HFF-Myc (cell line): ENCODE measurements at places on chromosomes 12 and 14.

GRCh38 chr12:63085120-63085519 is 65.9 kb downstream of the AVPR1A start:
- DNase-seq = no peak

DNA sequence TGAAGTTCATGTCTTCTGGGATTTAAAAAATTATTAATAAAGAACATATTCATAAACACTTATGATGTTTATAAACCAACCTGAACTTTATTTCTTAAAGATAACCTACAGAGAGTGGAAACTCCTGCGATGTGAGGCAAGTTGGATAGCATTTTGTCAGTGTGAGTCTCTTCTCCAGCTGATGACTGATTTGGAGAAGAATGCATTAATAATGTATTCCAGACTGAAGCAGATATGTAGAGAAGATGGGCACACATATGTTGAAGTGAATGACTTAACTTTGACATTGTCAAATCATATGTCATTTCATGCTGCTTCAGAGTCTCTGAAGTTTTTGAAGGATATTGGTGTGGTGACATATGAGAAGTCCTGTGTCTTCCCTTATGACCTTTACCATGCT is 7.3 kb downstream of the HELB start:
- no peak for DNase-seq

GRCh38 chr12:67370979-67371378 is 101.8 kb downstream of the CAND1 start:
- DNase-seq = no peak

- DNase-seq = no peak
These were observed 35.2 kb downstream of the CDC42BPB start for GRCh38 chr14:103022002-103022684.

- no peak for DNase-seq
These were observed 101.8 kb upstream of the CCND2 start for GRCh38 chr12:4171742-4172141.

DNA sequence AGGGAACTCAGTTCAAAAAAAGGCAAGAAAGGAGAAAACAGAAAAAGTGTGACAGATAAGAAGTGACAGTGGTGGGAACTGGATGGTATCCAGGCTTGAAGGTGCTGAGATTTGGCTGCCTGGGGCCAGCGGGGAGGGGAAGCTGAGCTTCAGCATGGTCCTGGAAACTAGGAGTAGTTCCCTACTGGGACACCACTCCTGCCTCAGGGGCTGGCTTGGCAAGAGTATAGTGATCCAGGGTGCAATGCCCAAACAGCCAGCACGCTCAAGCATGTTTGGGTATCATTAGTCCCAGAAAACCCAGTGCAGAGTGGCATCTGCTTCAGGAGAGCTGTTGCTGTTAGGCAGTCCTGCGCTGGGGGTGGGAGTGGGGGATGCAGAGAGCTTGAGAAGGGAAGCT is 49.5 kb upstream of the KTN1 start:
- DNase-seq = no peak

GRCh38 chr14:23399591-23399990 is 8.5 kb downstream of the MYH6 start:
- no peak for DNase-seq

DNA sequence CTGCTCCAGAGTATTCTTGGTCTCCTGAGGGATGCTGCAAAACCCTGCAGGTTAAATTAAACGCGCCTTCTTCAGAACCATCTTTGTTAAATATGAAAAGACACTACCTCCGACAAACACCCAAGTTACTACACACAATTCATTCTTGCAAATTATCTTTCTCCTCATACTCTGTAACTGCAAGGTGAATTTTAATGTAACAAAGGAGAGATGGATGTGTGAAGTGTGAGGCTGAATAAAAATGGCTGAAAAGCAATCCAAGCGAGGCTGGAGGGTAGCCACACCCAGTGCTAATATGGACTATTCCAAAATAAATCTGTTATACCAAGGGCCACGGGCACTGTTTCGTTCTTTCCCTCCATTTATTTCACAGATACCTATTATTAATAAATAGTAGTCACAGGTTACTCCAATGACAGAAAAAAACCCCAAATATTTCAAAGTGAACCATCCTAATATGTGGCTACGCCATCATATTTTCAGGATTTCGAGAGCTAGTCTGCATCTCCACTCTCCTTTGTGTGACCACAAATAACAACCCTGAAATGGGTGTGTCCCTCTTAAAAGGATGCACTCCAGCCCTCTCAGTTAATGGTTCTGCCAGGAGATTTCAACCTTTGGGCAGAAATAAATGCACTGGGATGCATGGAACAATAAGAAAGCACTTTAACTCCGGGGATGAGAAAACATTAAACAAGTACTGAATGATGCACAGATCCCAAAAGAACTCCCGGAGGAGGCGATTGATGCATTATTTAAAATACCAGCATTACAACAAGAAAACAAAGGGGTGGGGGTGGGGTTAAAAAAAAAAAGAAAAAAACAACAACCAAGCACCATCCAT is 53.1 kb upstream of the CCDC175 start:
- DNase-seq = no peak

GRCh38 chr12:9948606-9949296 is 16.6 kb upstream of the CLEC2A start:
- DNase-seq = no peak

GRCh38 chr14:71492346-71492745 is 439.9 kb upstream of the RGS6 start:
- no peak for DNase-seq

DNA sequence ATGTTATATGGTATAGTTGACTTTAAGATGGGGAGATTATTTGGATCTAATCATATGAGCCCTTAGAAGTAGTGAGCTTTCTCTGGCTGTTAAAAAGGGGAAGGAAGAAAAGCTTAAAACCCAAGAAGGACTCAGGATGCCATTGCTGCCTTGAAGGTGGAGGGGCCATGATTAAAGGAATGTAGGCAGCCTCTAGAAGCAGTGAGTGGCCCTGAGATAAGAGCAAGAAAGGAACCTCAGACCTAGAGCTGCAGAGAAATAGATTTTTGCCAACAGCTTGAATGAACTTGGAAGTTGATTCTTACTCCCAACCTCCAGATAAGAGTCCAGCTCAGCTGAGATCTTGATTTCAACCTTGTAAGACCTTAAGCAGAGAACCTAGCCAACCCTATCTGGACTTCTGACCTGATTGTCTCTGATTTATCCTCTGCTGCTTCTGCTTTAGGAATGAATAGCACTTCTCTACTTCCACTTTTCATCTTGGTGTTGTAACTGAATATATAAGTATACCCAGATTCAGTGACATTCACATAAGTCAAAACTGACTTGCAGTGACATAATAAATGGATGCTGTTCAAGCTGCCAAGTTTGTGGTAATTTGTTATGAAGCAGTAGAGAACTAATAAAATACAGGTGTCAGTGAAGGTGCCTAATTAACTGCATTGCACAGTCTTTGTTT is 33.5 kb downstream of the RAD51B start:
- DNase-seq = no peak

DNA sequence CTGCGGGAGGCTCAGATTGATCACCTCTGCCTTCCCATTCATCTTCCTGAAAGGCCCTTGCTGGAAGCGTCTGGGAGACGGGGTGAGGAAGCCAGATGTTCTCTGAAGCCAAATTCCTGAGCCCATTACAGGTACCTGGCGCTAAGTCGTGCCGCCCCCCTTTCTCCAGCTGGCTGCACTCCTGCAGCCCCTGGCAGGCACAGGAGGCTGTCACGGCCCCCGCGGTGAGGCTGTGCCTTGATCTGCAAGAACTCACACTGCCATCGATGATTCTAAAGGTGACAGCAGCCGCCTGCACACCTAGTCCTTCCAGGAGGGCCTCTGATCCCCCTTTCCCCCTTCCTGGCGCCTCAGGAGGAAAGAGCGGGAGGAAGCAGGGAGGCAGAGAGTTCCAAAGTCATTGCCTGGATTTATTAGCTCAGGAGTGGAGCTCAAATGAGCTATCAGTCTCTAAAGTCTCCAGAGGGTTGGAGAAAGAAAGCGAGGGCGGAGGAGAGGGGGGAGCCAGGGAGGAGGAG is 106.9 kb downstream of the RFLNA start:
- DNase-seq = no peak

DNA sequence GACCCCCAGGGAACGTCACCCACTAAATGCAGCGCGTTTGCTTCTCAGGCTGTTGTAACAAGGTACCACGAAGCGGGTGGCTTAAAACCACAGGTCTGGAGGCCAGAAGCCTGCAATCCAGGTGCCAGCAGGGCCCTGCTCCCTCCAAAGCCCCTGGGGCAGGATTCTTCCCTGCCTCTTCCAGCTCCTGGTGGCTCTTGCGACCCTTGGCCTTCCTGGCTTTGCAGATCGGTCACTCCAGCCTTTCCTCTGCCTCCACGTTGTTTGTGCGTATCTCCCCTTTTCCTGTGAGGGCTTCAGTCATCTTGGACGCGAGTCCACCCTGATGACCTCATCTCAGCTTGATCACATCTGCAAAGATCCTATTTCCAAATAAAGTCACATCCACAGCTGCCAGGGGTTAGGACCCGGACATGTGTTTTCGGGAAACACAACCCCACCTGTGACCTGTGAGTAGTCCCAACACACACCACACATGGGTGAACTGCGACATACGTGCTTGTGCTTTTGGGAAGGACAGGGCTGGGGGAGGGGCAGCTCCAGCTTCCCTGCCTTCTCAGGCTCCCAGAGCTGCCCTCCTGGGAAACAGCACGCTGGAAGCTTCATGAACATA is 114.5 kb upstream of the NCOR2 start:
- DNase-seq = peak; percentile 80

DNA sequence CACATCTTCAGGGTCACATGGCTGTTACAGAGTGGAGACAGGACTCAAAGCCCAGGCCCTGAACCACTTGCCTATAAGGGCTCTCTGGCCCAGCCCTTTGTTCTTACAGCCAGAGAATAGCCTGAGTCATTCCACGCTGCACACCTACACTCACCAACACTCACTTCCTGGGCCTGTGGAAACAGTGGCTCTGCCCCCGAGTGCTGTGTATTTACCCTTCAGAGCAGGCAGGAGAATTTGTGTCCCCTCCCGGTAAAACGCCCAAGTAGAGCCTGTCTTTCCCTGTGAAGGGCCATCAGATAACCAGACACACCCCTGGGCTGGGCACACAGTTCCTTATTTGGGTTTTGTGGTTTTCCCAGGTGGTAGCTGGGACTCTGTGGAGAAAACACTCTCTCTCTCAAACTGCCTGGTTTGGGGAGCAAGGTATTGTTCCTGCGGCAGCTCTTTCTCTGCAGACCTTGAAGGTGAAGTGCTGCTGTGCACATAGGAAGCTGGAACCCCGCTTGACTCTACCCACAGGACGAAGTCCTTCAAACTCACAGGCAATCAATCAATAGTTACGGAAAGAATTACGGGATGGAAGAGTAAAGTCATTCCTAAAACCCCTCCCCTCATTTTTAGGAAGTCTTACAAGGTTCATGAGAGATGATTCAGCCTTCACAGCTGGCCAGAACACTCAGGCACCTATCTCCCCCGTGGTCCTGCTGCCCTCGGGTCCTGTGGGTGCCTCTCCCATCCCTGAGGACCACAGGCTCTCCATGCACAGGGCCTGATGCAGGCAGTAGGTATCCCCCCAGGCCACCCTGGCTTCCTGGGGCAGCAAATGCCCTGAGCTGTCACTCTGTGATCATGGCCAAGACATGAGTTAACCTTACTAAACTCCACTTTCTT is 20.3 kb downstream of the FIGNL2 start:
- DNase-seq = no peak

DNA sequence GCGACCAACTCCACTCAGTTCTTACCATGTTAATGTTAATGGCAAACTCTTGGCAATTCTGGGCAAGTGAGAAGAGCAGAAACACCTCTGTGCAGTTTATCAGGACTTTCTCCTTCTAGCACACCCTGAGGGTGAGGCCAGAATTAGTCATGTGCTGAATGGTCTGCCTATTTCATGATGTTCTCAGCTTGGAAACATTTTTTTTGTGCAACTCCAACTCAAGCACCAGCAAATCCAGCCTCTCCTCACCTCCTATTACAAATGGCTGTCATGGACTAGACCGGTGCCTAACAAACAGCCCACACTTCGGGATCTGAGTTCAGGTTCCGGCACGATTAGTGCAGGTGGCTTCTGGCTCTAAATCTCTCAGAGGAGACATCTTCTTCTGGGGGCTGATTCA is 246.0 kb downstream of the ZFP36L1 start:
- DNase-seq = no peak

GRCh38 chr14:71001742-71002141 is 94.5 kb downstream of the PCNX1 start:
- no peak for DNase-seq

DNA sequence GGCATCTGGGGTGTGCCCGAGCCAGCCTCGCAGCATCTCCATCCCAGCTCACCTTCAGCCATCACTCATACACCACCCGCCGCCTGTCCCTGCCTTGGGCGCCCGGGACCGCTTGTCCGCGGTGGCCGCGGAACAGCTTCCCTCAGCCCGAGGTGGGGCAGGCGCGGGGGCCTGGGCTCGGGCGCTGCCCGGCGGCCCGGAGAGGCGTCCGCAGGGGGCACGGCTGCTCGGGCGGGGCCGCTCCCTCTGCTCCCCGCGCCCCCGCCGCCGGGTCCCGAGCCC is 430 bp downstream of the SLC41A2 start:
- DNase-seq = no peak

DNA sequence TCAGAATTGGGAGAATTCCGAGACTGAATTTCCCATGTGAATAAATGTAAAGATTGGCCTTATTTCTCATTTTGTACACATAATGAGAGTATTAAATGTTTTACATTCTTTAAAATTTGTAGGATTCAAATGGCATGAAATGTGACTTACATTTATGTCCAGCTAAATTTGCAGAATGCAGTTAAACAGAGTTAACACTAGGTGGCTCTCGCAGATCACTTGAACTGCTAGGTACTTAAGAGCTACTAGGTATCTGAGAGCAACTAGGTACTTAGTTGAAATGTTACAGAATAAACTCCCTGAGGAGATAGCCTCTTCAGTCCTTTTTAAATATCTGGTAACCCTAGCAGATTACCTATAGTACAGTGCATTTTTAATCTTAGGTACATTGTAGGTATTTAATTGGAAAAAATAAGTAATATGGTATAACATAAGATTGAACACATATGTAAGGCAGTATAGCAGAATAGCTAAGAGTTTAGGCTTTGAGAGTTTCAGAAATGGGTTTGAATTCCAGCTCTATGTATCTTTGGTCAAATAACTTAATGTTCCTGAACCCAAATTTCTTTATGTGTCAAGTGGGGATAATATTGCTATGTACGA is 73.8 kb downstream of the KIAA0586 start:
- DNase-seq = peak; percentile 36

- DNase-seq = no peak
These were observed 21.1 kb downstream of the BRI3BP start for GRCh38 chr12:125014526-125014925.
